HTR-8/SVneo (cell line): ENCODE measurements at places on chromosomes 2 and 18.

DNA sequence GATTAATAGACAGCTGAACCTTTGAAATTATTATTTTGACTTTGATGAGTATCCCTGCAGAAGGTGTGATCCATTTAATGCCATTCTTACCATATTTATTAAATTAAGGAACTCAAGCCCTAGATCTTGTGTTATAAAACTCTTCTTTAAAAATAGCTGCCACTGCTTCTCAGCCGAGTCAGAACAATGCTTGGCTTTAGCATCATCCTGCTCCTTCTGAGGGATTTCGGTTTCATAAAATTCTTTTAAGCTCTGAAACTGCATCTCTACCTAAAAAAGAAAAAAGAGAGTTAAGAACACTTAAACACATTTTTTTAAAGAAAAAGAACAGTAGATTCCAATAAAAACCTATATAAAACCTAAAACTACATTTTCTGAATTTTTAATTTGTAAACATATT lies 70.7 kb upstream of the TTN start:
- no peak for DNase-seq

- no peak for DNase-seq
Measured at GRCh38 chr2:234989183-234989701, 37.4 kb downstream of the SH3BP4 start.

DNA sequence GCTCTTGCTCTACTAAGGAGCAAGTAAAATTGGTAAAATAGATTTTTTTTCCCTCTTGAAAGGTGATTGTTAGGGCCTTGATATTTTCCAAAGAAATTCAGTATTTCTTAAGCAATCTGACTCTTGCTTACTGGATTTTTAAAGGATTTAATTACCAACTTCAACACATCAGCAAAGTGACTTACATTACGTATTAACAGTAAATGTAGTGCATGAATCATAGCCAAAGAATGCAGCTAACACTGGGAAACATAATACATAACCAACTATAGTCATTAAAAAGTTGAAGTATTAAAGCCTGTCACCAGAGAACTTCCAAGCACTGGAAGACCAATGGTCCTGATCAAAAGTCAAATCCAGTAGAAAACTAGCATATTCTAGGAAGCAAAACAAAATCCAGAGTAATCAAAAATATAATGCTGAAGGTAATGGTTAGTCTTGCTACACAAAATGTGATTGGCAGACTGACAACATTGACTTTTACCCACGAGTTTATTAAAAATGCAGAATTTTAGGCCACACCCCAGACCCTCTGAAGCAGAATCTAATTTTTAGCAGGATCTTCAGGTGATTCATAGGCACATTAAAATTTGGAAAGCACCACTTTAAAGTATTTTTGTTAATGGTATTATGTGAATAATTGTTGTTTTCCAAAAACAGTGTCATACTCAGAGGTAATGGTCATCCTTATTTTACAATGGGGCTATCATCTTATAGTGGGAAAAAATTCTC lies 31.8 kb upstream of the CAVIN2 start:
- peak; percentile 76 for DNase-seq

- DNase-seq, result no peak
Measured at GRCh38 chr18:8063733-8064132, 496.6 kb downstream of the PTPRM start.

DNA sequence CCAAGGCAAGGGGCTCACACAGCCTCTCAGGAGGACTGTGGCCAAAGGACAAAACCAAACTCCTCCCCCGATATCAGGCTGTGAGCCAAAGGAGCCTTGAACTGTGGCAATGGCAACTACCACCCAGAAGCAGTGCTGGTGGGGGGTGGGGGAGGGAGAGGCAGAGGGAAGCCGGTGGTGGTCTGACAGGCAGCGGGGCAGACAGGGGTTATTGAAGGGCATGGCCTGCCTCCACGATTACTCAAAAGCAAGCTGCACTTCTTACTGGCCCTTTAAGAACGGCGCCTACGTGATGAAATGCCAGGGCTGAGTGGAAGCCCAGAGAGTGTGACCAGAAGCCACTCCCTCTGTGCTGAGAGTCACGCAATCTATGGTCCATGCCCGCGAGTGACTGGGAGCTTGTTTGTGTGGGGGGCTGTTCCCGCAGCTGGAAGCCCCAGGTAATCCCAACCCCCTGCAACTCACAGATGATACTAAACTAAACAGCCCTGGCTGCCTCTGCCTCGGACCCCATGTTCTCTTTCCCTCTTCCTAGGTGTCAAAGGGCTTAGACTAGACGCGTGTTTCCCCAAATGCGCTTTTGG lies 128.2 kb upstream of the CXCR4 start:
- no peak for DNase-seq

- DNase-seq, result no peak
Measured at GRCh38 chr2:224378701-224379097, 23.2 kb downstream of the FAM124B start.

- no peak for DNase-seq
Measured at GRCh38 chr2:136051001-136051724, 65.7 kb upstream of the DARS1 start.

GRCh38 chr2:138180692-138181386 lies 216.6 kb downstream of the HNMT start:
- no peak for DNase-seq

GRCh38 chr2:230868161-230868946 lies 3.6 kb downstream of the ITM2C start:
- no peak for DNase-seq

DNA sequence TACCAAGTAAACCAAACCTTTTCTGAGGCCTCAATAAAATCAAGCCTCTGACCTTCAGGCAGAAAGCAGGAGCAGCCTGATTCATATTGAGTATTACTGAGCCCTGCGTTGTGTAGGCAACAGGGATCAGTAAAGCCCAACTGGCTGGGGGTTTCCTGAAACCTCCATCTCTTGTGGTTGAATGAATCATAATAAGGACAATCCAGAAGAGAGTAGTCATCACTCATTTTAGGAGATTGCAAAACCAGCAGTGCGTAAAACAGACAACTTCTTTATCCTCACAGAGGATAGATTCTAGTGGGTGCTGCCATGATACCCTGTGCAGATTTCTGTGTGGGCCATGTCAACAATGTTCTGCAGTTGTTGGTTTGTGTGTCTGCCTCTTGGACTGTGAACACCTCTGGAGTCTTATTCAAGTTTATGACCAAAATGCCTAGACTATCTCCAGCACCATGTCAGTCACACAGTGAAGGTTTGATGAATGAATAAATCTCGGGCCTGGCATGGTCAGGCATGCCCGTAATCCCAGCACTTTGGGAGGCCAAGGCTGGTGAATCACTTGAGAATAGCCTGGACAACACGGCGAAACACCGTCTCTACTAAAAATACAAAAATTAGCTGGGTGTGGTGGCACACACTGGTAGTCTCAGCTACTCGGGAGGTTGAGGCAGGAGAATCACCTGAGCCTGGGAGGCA lies 51.8 kb upstream of the RAB27B start:
- DNase-seq, result peak; percentile 58

- DNase-seq, result no peak
Measured at GRCh38 chr2:96108151-96108540, 8.2 kb downstream of the ADRA2B start.

DNA sequence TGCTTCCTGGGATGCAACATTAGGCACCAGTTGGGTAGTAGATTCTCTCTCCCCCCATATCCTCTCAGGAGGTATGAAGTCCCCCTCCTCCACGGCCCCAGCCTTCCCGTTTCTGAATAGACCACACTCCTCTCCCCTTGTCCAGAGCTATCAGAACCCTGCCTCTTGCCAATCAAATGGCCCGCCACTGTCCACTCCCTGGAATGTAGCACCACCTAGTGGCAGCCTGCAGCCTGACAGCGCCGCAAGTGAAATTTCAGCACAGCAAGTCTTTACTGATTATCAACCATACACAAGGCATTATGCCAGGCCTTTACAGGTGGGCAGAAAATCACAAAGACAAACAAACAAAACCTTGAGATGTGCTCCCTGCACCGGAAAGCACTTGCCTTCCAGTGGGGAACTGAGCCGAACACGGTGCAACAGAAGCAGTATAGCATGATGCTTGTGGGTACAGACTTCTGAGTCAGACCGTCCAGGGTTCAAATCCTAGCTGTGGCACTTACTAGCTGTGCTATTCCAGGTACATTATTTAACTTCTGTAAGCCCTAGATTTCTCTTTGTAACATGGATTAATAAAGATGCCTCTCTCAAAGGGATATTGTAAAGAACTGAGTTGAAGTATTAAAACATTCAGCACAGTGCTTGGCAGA lies 174.0 kb downstream of the SMAD2 start:
- peak; percentile 50 for DNase-seq

- no peak for DNase-seq
Measured at GRCh38 chr18:41842886-41843285, 112.1 kb upstream of the PIK3C3 start.

DNA sequence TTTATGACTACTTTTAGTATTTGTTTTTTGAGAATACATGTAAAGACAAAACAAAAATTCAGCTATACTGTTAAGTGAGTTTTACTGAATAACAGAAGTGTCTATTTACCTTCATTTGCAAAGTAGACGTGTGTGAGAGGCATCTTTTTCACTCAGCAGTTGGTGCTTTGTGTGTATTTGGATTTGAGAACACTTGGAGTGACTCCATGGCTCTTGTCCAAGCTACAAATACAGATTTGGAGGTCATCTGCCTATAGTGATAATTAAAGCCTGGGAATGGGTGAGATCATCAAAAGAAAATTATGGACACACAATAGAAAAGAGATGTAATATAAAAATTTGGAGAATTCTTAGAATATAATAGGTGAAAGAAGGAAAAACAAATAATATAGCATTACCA lies 6.2 kb downstream of the NAB1 start:
- no peak for DNase-seq

GRCh38 chr18:63949068-63949737 lies at the start of gene HMSD:
HMSD (plus strand) TSS chr18:63949301; CDS start chr18:63953456, 4,155 bp downstream.
- DNase-seq, result peak; percentile 34

- no peak for DNase-seq
Measured at GRCh38 chr2:197072533-197072932, 146.0 kb upstream of the PGAP1 start.

DNA sequence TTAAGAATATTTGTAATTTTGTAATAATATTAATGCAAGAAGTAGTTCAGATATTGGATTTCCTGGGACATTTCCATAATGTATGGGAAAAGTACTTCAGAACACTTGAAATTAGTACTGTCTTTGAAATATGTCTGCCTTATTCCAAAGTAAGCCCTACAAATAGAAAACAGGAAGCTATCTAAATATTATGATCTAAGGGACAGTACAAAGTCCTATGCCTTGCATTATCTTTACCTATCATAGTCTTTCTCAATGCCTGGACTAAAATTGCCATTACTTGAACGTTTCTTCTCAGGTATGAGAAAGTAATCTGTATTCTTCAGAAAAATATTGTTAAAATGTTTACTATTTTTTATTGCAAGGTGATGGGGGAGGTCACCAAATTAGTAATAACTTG lies 113.0 kb downstream of the PPP1R1C start:
- no peak for DNase-seq

DNA sequence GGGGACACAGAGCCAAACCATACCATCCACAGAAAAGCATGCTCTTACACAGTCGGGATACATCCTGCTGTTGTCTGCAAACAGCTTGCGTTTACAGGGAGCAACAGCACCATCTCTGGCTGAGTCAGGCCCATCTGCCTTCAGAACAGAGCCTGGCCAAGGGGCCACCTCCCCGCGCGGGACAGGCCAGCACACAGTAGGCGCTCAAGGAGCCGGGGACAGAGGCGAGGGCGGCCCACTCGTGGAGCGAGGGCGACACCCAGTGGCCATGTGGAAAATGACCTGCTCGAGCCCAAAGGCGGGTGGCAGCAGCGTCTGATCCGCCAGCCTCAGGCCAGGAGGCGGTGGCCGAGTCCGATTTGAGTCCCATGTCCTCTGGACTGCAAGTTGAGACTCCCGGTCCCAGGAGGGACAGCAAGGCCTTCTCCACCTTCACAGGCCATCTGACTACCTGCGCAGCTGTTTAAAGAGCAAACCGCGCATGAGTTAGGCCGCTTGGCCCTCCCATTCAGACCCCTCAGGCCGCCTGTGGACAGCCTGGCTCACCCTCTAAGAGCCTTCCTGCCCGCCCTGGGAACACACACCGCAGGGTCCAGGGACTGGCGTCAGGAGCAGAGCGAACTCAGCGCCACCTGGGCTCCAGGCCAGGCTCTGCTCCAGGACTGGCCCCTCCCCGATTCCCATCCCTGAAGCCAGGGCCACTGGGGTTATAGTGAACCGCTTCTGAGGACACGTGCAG lies 38.3 kb downstream of the TTC32 start:
- peak; percentile 78 for DNase-seq

GRCh38 chr2:146820672-146821071 lies 1024.2 kb upstream of the ACVR2A start:
- DNase-seq, result peak; percentile 50

DNA sequence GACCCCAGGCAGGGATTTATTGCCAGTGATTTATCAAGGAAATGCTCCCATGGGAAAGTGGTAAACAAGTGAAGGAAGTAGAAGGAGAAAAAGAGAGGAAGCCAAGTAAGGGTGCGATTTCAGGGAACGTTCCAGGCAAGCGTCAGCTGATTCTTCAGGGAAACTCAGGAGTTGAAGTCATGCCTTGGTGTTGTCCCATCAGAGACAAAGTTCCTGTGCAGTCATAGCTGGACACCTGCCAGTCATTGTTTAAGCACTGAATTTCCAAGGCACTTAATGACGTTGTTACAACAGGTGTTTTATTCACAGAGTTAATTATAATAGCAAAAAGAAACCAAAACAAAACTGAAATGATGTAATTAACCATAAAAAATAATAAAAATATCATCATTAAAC lies 381.8 kb upstream of the CRIM1 start:
- DNase-seq, result no peak

DNA sequence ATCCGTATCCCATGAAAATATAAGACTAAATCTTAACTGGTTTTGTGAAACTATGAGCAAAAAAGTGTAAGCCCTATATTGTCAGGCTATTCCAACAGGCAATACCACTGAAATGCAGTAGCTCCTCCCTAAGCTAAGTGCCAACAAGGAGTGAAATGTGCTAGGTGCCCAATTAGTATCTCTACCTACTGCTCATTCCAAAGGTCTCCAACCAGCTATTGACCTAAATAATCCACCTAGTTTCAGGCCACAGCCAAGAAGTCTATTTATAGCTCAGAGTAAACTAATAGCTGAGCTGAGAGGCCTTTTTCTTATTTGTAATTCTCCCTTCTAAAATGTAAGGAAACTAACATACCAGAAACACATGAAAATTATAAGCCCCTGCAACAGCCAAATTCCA lies 482.2 kb downstream of the DCC start:
- DNase-seq, result no peak

- no peak for DNase-seq
Measured at GRCh38 chr2:24785671-24786321, 7.4 kb downstream of the PTRHD1 start.

GRCh38 chr2:23544589-23545295 lies 159.8 kb downstream of the KLHL29 start:
- no peak for DNase-seq

DNA sequence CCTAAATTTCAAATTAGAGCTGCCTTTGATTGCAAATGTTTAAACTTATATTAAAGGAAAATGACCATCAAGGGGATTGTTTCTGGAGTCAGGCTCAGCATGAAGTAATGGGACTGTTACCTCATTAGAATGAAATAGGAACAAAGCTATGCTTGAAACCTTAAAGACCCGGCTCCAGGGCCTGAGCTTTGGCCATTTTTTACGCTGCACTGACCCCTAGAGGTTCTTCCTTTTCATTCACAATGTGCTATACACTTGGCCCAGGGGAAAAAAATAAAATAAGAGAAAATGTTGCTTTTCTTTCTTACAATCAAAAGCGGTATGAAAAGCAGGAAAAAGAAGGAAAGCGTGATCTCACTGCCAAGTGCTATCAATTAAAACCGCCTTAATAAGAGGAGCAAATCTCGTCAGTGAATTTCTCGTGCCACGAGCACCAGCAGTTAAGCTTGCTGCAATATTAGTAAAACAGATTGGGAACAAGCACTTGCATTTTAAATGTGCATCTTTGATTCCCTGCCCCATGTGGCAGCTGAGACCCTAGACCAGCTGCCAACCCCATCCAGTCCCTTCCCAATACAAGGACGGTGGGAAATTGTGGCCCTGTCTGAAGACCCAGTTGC lies 96.6 kb downstream of the MBD2 start:
- DNase-seq, result peak; percentile 20
